Panc1 (cell line): ENCODE measurements at places on chromosomes 7 and 10.

DNA sequence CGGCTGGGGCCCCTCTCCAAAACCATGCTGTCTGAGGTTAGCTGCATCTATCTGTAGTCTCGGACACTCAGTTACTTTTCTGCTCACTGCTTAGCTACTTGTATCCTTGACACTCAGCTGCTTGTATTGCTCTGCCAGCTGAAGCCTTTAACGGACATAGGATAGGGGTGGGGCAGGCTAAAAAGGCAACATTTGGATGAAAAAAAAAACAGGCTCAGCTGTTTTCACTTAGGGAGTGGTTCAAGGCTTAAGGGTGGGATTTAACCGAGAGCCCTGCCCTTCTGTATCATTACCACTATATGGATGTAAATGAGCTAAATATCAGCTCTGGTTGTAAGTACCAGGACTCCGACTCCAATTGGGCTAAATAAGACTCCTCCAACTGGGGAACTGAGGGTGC lies 28.6 kb downstream of the LSMEM1 start:
- DNase-seq: no peak

- no peak for DNase-seq
Observed at GRCh38 chr10:132611986-132612385, 74.4 kb downstream of the INPP5A start.

DNA sequence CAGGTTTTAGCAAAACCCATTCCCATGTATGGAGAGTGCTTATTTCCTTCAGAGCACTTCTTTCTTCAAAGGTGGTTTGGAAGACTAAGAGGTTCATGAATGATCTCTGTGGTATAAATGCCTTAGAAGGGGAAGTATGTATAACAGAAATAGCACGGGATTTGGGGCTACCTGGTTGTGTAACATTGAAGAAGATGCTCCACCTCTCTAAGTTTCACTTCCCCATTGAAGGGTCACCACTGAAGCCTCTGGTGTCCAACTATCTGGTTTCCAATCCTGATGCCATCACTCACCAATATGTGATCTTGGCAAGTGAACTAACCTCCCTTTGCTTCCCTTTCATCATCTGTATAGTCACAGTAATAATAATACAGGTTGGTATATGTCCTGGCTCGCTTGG lies 37.2 kb downstream of the CYCS start:
- DNase-seq: no peak

DNA sequence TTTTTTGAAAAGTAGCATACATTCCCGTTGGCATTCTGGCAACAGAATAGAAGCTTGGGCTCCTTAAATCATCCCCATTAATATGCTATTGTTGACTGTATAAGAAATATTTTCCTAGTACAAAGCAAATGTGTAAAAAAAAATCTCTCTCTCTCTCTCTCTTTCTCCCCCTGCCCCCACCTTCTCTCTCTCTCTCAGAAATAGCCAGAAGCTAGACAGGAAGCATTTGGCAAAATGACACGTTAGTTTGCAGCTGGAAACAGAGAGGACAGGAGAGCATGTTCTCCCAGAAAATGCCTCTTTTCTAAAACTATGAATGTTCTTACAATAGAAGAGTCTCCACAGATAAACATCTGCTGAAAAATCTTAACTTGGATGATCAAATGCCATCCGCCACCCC lies 59.6 kb upstream of the AKR1E2 start:
- no peak for DNase-seq

GRCh38 chr7:71132377-71133231 lies 660 bp downstream of the GALNT17 start:
- no peak for DNase-seq

- no peak for DNase-seq
Observed at GRCh38 chr10:373526-374309, 238.5 kb downstream of the ZMYND11 start.

DNA sequence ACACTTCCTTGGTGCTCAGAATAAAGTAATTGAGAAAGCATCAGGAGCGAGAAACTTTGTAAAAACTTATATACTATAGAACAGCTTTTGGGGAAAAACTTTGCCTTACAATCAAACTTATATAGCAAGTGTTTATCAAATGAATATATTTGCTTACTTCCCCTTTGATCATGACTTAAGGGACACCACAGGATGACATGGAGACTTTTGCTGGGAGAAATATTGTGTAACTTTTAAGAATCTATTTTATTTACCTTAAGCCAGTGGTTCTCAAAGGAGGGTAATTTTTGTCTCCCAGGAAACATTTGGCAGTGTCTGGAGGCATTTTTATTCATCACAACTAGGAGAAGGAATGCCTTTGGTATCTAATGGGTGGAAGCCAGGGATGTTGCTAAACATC lies 173.8 kb upstream of the HABP2 start:
- no peak for DNase-seq

DNA sequence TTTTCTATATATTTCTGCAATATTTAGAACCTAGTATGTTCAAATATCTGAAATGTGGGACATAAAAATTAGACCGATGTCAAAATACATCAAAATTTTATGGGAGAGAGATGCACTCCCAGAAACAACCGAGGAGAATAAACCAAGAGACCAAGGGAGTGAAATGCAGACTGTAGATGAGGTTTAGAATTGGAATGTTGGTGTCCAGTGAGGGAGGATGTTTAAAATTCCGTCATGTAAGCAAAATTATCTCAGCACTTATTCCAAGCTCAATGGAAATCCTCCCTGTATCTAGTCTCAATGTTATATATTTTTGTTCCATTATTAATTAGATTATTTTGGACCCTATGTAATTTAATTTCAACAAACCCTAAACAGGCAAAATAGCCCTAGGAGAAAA lies 61.9 kb upstream of the MAGI2 start:
- DNase-seq: no peak

GRCh38 chr7:141738592-141739013 lies 445 bp downstream of the SSBP1 start:
- DNase-seq: no peak

DNA sequence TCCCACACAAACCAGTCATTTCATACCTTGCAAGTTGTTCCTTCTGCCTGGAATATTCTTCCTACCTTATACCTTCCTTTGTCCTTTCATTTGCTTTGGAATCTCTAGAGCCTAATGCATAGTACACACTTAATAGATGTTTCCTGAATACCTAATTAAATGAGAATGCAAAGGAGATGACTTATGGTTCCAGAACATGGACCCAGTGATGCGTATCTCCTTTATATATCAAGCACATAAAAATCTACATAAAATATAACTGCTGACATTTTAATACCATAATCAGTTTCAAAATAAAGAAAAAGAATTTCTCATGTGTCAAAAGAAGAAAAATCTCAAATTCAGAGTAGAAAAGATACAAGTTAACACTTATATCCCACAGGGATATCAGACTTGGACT lies 110.6 kb upstream of the ASAH2 start:
- no peak for DNase-seq

DNA sequence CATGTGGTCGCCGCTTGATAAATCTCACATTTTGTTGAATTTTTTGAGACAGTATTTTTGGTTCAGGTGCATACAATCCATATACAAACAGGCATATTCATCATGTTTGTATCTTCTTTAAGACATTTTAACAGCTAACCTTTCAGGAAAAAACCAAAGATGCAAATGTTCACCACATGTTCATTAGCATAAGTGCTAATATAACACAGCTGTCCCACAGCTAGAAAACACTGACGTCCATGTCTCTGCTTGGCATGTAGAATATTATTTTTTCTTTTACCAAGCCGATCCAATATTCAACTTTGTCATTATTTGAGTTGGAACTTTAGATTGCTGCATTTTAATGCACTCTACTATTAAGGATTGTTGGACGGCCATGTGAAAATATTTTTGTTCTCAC lies 31.2 kb downstream of the BMPER start:
- DNase-seq: no peak

- DNase-seq: no peak
Observed at GRCh38 chr7:131359136-131359776, 31.6 kb downstream of the MKLN1 start.

- no peak for DNase-seq
Observed at GRCh38 chr7:124667312-124668153, 98.1 kb downstream of the GPR37 start.

- no peak for DNase-seq
Observed at GRCh38 chr7:131194070-131194865, 133.4 kb upstream of the MKLN1 start.

DNA sequence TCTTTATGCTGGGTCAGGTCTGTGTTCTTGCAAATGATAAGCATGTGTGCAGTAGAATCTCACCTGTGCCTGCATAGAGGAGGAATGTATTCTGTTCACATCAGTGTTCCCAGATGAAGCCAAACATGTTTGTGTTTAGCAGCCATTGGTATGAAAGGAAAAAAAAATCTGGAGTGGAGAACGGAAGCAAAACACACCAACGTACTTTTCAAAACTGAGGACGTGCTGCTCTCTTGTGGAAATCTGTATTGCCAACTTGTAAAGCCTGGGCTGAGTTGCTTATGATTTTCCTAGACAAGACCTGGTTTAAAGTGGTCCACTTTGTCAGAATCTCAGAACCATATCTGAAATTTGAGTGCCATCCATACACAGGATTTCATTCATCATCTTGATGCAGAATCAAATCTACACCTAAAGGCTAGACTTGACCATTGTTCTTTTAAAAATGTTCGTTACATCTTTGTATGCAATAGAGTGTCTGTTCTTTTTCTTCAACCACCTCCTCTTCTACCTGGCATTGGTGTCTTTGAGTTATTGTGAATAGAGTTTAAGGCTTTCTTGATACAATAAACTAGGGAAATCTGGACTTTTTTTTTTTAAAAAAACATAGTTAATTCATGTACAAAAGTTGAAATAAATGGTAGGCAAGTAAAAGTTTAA lies 367.7 kb downstream of the PHF14 start:
- DNase-seq: no peak

- DNase-seq: no peak
Observed at GRCh38 chr10:34710391-34710751, 104.7 kb downstream of the PARD3 start.

DNA sequence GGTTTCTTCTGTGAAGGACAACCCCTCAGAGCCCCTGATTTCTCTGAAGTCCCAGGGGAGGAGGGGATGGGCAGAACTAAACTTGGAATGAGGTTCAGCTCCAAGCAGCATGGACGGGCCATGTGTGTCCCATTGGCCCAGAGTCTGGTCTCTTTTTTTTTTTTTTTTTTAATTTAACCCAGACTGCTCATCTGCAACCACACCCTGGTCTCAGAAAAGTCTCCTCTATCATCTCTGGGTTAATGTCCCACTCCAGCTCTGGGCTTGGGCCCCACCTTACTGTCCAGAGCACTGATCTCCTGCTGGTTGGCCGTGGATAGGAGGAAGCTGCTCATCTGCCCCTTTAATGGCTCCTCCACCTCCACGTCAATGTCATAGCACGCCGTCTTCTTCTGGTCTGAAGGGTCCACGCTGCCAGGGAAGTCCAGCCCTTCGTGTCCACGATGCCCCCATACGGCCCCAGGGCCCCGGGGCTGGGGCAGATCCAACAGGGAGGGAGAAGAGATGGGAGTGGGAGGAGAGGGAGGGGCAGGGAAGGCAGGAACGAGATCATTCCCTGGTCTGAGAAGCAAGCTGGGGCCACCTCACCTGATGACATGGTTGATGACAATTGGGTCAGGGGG lies 7.7 kb downstream of the CHPF2 start:
- no peak for DNase-seq

- DNase-seq: no peak
Observed at GRCh38 chr7:33596686-33597085, 308.7 kb upstream of the BMPER start.

DNA sequence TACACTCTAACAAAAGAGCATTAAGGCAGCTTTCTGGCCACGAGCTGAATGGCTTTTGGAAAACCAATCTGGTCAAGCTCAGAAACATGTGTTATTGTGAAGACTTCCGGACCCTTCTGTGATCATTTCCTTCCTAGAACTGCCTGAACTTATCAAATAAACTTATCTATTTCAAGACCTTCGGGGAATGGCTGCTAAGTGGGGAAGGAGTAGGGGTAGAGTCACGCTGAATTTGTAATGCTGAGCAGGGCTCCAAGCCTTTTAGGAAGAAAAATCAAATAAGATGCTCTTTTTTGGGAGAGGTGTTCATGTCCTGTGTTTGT lies 56.6 kb downstream of the PAPSS2 start:
- DNase-seq: no peak

GRCh38 chr7:73718438-73718881 lies 1.0 kb downstream of the STX1A start:
- no peak for DNase-seq

DNA sequence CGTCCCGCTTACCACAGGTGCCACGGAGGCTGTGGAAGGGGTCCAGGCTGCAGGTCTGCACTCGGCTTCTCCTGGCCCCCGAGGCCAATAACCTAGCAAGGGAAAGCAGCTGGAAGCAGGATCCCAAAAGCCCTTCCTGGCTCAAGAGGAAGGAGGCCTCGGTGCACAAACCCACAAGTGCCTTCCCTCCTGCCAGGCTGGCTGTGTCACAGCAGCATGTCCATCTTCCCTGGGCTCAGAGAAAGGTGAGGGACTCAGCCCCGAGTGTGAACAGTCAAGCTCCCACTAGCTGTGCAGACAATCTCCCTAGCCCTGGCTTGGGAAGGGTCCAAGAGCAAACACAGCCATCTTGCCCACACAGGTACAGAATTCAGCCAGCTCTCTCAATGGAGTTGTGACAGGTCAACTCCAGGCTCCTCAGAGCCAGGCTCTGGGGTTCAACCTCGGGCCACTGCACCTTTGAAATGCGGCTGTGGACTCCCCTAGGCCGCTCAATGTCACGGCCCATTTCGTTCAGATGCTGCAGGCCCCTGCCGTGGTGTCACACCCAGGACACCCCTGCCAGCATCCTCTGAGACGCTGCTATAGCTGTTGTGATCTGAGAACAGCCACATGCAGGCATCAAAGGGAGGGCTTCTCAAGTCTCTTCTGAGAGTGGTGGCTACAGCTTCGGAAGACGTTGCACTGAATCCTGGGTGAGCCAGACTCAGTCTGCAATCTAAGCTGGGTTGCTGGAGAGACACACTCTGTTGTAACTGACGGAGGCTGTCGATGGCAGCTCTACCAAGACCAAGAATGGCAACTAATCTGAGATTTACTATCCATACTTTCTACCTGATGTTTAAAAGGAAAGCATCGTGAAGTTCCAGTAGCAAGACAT lies 137.9 kb downstream of the DIP2C start:
- DNase-seq: no peak

GRCh38 chr7:107982918-107983389 lies 20.0 kb downstream of the LAMB1 start:
- DNase-seq: no peak

GRCh38 chr10:29982997-29983648 lies 76.3 kb downstream of the JCAD start:
- DNase-seq: no peak

DNA sequence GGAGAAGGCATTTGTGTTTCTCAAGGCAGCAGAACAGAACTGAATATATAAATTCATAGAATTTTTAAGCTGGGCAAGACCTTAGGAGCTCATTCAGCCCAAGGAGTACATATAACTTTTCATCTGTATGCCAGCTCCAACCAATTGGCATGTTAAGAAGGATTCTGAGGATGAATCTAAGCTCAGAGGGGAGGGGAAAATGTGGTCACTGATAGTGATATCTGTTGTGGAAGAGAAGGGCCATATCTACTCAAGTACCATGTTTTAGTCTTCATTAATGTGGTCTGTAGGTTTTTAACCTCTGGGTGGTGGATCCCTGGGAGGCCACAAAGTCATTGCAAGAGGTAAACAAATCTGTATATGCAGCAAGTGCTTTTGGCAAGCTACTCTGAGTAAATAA lies 6.4 kb downstream of the CALD1 start:
- DNase-seq: no peak
